Cardiac septum (tissue), 1 donor: ENCODE measurements at places on chromosomes 12 and 14. TPM values are rescaled to one million over a fixed set of nuclear protein-coding genes. Genes with fewer than 3 reads are reported as not detected.

The CIROP gene
- total RNA-seq = not detected

- no peak for DNase-seq
These were observed 136.8 kb downstream of the CALM1 start for GRCh38 chr14:90533591-90534021.

The NYNRIN gene
- 5.0 TPM for total RNA-seq

DNA sequence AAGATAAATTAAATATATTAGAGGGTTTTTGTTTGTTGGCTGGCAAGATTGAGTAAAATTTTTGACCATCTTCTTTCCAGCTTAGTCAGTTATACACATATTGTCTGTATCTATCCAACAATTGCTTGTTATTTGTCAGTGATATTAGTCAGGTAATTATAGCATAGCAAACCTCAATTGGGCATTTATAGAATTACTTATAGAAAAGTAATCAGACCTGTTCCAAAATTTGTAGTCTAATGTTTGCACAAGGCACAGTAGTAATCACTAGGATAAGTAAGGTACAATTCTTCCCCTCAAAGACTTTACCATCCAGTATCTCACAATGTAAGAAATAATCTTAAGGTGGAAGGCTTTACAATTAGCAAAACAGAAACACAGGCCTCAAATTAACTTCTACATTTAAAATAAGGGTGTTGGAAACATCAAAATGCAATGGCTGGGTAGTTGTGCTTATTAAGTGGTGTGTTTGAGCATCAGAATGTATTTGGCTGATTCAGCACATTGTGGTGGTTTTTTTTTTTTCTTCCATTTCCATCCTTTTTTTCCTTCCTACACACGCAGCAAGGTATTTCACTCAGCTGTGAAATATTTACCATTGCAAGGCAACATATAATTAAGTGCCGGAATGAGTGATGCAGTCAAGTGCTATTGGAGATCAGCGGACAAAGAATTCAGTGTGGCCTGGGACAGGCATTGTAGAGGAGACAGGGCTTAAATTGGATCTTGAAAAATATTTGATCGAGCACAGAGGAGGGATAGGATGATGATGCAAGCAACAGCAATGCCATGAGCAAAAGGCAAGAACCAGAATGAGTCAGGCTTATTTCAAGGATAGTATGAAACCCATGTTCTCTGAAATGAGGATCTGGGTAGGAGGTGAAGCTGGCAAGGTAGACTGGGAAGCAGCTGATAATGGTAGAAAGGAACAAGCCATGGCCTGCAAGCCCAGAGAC is 178.2 kb downstream of the AKAP6 start:
- DNase-seq = no peak

GRCh38 chr14:76323331-76324050 is 52.4 kb upstream of the ESRRB start:
- peak; percentile 58 for DNase-seq

The RDH16 gene
- total RNA-seq = 0.22 TPM

The ANKRD33 gene
- not detected for total RNA-seq

DNA sequence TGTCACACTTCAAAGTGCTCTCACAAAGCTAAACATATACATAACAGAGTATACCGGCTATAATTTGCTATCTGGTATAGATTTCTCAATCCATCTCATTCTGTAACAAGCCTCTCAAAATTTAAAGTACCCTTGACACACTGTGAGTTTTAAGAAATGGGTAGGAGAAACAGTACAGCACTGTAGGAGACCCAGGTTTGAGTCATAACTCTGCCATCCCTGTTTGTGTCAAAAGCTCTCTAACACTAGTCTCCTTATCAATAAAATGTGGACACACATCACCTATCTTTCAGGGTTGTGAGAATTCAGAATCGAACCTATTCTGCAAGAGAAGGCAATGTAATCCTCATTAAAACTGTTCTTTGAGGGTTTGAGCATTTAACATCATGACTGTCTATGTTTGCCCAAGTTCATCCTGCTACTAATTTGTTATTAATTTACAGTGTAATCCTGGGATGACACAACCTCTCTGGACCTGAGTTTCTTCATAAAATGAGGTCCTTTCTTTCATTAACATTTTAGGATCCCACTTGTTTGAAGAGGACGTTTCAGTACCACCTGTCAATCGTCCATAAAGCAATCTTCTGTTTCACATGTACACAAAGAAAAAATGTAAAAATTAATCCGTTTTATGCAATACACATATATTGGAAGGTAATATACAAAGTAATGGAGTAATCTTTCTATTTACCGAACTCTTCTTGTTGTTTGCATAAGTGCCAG is 12.1 kb downstream of the SPTSSA start:
- no peak for DNase-seq

GRCh38 chr14:96501217-96501739 is 904 bp upstream of the PAPOLA start:
- DNase-seq = no peak

The ASIC1 gene
- 0.30 TPM for total RNA-seq

The LHX5 gene
- total RNA-seq = not detected

DNA sequence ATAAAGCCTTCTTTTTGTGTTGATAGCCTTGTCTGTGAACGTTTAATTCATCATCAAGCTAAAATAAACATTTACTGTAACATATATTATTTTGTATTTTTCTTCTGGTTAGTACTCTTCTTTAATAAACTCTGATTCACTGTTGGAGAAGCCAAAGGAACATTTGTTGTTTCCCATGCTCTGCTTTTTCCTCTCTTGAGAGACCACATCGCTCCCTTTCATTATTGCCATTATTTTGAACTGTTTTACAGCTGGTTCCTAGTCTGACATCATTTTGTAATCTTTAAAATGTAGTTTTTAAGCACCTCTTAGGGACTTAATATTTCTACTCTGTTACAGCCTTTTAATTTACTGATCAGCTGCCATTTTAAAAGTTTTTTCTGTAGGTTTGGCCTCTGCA is 301.8 kb downstream of the NPAS3 start:
- DNase-seq = no peak

DNA sequence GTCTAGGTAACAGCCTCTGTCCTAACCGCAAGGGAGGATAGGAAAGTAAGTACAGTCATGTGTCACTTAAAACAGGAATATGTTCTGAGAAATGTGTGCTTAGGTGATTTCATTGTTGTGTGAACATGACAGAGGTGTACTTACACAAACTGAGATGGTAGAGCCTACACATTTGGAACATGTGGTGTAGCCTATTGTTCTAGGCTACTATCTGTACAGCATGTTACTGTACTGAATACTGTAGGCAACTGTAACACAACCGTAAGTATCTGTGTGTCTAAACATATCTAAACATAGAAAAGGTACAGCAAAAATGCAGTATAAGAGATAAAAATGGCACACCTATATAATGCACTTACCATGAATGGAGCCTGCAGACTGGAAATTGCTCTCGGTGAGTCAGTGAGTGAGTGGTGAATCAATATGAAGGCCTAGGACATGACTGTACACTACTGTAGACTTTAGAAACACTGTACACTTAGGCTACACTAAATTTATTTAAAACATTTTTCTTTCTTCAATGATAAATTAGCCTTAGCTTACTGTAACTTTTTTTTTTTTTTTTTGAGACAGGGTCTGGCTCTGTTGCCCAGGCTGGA is 13.2 kb upstream of the MDM2 start:
- DNase-seq = no peak

- no peak for DNase-seq
These were observed 83.2 kb downstream of the ITPK1 start for GRCh38 chr14:93032421-93032936.

- no peak for DNase-seq
These were observed 8.0 kb downstream of the CLMN start for GRCh38 chr14:95311752-95312151.

DNA sequence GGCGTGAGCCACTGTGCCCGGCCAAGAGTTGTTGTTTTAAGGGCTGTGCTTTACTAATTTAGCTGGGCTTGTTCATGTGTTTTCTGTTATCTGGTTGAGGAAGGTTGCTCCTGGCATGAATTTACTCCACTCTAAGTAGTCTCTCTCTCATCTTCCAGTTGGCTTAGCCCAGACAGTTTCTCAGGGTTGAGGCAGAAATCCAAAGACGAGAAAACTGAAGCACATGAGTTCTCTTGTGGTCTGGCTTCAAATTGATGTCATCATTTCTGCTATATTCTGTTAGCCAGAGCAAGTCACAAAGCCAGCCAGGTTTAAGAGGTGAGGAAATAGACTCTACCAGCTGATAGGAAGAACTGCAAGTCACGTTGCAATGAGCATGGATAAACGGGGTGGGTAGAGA is 57.9 kb downstream of the E2F7 start:
- DNase-seq = no peak

DNA sequence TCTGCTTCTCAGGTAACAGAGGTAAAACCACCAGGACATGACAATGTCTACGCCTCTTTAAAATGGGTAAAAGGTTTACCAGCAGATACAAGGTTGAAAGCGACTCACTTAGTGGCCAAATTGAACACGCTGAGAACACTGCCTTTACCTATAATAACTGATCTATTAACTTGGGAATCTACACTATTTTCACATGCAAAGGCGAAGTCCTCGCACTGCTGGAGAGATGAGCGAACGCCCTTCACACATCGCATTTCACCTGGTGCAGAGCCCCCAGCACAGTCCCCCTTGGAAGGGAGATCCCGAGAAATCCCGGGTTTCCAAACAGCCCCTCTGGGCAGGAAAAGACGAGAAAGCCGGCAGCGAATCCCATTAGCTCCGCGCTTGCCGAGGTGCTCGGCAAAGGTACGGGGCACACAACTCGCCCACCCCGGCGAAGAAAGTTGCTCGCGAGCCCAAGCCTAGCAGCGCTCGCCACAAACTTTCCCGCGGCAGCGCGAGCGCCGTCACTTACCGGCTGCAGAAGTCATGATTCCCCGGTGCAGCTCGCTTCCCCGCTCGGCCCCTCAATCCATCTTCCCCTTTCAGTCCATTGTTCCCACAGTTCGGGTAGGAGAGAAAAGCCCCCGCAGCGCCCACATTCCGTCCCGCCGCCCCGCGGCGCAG is 423 bp downstream of the FGD6 start:
- no peak for DNase-seq

- DNase-seq = no peak
These were observed 188.3 kb downstream of the DAD1 start for GRCh38 chr14:22400655-22401259.

The SLC38A4 gene
- total RNA-seq = not detected

GRCh38 chr12:110365489-110366320 is 37.8 kb downstream of the ANAPC7 start:
- DNase-seq = peak; percentile 41

The MEG3 gene
- total RNA-seq = 25.4 TPM

- no peak for DNase-seq
These were observed 9.6 kb downstream of the GNS start for GRCh38 chr12:64749461-64750200.

The CLEC14A gene
- total RNA-seq = 31.9 TPM

The FRS2 gene
- total RNA-seq = 22.6 TPM

DNA sequence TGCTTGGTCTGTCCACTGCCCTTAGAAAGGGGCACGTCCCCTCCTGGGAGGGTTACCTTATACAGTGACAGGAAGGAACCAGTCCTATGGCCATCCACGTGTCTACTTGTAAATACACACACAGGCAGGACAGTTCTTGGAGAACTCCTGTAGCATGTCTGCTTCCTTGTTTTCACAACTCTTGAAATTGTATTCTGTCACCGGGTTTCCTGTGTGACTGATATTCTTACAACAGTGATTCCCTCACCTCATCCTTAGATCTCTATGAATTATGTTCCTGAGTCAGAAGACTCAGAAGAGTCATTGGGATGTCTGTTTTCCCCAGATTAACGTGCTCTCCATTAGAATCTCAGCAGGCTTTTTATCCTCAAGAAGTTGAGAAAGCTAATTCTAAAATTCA is 44.1 kb upstream of the DYNC1H1 start:
- DNase-seq = no peak

- DNase-seq = no peak
These were observed 208.4 kb downstream of the C12orf75 start for GRCh38 chr12:105538880-105539279.

DNA sequence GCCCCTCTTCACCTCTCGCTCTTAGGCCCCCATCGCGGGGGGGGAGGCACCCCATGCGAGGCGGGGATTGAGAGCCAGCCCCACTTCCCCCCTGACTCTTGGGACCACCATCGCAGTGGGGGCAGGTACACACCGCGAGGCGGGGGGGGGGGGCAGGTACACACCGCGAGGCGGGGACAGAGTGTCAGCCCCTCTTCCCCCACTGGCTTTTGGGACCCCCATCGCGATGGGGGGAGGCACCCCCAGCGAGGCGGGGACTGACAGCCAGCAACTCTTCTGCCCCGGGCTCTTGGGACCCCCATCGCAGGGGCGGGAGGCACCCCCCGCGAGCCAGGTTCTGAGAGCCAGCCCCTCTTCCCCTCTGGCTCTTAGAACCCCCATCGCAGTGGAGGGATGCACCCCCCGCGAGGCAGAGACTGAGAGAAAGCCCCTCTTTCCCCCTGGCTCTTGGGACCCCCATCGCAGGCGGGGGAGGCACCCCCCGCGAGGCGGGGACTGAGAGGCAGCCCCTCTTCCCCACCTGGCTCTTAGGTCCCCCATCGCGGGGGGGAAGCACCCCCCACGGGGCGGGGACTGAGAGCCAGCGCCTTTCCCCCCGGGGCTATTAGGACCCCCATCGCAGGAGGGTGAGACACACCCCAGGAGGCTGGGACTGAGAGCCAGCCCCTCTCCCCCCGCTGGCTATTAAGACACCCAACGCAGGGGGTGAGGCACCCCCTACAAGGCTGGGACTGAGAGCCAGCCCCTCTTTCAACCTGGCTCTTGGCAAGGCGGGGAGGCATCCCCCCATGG is 196.5 kb upstream of the PZP start:
- DNase-seq = peak; percentile 61

DNA sequence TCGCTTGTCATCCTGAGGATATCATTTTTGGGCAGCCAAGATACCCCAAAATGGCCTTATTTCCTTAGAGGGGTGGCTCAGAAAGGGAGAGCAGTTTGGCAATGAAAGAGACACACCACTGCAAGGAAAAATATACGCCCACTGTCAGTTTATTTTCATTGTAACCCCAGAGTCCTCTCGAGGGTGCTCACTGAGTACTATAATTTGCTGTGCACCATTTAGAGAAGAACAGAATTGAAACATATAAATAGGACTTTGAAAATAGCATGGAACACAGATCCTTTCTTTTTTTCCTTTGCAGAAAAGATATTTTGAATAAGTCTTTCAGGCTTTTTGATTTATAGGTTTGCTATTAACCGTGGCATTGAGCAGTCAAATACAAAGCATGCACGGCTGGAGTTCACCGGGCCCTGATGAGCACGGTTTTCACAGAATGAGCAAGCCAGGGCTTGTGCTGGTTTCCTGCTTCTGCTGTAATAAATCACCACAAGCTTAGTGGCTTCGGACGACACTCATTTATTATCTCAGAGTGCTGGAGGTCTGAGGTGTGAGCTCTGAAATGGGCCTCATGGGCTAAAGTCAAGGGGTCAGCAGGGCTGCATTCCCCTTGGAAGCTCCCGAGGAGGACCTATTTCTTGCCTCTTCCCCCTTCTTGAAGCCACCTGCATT is 152.3 kb downstream of the ZNF664 start:
- no peak for DNase-seq

The OVCH1 gene
- not detected for total RNA-seq

The SMCO2 gene
- total RNA-seq = 0.38 TPM

DNA sequence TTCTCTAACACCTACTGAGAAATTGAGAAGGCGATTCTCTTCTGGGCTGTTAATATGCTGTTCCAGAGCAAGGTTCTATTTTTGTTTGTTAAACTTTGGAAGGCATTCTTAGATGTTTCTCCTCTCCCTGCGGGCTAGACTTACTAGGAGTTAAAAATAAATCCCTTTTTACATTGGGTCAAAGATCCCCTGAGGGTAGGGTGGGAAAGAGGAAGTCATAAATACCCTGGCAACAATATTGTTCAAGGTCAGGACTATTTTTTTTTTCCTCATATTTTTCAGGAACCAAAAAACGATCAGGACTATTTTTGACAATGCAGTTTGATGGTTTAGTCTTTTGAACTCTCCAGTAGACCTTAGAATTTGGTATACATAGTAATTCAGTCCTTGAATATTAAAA is 12.0 kb upstream of the SLC2A14 start:
- no peak for DNase-seq
